CD4-positive, CD25-positive, alpha-beta regulatory T cell (primary cell): ENCODE measurements at places on chromosomes 1 and 21.

GRCh38 chr1:33902486-33903209, 38.8 kb downstream of the HMGB4 start:
- DNase-seq, result no peak

DNA sequence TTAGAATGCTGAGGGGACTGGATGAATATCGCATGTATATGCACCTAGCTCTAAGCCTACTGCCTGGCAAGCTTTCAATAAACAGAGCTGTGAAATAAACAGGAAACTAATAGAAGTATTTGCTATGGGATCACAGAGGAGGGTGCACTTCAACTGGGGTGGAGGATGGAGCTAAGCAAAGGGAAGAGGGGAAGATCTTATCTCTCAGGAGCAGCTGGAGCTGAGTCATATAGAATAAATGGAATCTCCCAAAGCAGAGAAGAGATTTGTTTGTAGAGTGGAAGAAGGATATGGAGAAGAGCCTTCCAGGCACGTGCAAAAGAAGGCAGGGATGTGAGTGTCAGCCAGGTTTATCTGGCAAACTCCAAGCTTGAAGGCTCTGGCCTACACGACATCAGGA, 17.0 kb upstream of the KCNA10 start:
- DNase-seq, result no peak

GRCh38 chr1:194026422-194026821, 840.0 kb upstream of the B3GALT2 start:
- no peak for DNase-seq

DNA sequence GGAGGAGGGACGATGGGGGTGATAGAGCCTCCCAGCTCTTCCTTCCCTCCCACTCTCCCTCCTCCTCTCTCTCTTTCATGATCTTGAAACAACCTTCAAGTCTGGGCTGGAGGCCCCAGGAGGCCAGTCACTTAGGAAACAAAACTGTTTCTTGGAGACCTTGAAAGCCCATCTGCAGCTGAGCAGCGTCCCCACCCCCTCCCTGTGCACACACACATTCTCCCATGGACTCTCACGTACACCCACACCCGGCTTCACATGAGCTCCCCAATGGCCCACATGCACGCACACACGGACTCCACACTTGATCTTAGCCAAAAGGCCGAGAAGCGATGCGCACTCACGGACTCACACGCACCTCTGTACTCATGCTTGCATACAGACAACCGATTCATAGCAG, 3.2 kb upstream of the ATP1A2 start:
- DNase-seq, result no peak

DNA sequence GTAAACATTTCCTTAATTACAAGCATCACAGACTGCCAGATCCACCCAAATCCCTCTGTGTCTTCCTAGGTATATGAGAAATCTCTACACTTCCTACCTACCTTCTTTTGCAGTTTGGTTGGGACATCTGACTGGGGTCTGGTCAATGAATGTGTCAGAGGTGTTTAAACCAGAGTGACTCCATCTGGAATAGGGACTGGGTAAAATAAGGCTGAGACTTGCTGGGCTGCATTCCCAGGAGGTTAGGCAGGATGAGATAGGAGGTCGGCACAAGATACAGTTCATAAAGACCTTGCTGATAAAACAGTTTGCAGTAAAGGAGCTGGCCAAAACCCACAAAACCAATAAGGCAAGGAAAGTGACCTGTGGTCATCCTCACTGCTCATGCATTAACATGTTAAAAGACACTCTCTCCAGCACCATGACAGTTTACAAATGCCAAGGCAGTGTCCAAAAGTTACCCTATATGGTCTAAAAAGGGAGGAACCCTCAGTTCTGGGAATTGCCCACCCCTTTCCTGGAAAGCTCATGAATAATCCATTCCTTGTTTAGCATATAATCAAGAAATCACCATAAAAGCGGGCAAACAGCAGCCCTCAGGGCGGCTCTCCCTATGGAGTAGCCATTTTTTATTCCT, 87.4 kb upstream of the BACE2 start:
- DNase-seq, result no peak

- DNase-seq, result no peak
Measured at GRCh38 chr1:7495962-7496361, 275.1 kb upstream of the VAMP3 start.

DNA sequence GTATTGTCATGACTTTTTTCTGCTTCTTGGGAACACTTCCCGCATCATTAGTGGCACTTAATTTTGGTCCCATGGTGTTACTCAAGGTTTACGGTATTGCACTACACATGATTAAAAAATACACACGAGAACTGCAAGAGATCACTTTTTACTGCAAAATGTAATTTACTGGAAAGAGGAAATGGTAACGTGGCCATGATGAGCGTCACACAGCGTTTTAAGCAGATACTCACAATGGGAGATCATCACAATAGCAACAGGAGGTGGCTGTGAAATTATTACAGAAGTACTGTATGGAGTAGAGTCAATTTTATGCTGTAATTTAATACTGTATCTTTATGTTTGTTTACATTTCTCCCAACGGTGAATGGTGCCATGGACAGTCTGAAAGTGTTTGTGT, 1510.3 kb downstream of the AMY1C start:
- no peak for DNase-seq

DNA sequence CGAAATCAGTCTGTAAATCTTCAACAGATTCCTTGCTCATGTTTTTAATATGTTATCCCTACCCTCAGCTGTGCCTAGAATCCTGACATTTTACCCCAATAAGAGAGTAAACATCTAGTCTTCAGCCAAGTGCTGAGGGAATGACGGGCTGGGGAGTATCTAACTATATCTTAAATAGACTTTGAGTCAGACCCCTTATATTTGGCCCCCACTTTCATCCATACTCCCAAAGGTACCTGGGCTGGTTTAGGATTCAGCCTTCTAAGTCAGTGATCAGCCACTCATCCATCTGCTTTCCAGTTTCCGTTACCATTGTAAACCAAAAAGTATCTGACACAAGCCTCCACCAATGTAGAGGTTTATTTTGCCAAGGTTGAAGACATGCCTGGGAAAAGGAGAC, 36.1 kb upstream of the CNIH3 start:
- DNase-seq, result no peak

- no peak for DNase-seq
Measured at GRCh38 chr1:43509740-43510375, 20.8 kb upstream of the PTPRF start.

- no peak for DNase-seq
Measured at GRCh38 chr1:230112782-230113181, 45.7 kb downstream of the GALNT2 start.

DNA sequence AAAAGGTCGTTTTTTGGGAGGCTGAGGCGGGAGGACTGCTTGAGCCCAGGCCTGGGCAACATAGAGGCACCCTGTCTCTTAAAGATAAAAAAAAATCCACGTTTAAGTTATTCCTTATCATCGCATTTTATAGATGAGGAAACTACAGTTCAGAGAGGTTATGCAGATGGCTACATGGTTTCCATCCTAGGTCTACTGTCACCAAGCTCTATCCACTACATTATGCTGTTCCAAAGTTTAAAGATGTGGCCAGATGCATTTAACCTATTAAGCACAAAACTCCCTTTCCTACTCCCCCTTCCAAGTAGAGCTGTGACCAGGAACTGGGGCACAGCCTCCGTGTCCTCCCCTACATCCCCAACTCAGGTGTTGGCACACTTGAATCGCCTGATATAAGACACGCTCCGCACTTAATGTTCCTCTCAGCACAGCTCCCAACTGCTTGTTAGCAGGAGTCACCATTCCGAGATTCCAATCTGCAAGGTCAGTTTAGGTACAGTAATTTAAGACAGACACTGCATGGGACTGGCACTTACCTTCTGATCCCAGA, 1.3 kb downstream of the TAF5L start:
- DNase-seq, result no peak

DNA sequence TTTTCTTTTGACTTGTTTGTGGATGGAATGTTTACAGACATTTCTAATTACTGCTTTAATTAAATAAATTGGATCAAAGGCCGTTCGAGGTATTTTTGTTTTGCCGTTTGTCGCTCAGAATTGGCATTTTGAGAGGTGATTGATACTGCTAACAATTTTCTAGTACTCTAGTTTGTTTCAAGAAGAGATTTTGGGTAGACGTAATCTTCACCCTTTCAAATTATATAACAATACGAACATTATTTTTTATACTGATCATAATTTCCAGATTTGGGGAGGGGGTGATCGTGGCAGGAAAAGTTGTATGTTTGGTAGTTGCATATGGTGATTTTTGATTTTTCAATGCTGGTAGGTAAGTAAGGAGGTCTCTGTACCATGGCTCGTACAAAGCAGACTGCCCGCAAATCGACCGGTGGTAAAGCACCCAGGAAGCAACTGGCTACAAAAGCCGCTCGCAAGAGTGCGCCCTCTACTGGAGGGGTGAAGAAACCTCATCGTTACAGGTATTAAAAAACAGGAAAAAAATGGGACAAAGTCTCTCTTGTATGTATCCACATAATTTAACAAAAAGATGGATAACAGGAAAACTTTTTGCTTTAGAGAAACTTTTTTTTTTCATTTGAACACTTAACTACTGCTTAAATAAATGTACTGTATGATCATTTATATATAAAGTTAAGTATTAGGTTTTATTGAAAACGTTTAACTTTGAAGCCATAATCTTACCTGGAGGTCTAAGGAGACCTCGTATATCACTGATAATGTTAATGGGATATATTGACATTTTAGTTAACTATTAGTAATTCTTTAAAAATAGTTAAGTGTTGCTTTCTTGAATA, 1.7 kb downstream of the H3-3A start:
- DNase-seq, result peak; percentile 46

GRCh38 chr1:25748531-25749205, 51.3 kb upstream of the SELENON start:
- DNase-seq, result no peak

GRCh38 chr1:96554364-96554763, 167.2 kb upstream of the PTBP2 start:
- no peak for DNase-seq

DNA sequence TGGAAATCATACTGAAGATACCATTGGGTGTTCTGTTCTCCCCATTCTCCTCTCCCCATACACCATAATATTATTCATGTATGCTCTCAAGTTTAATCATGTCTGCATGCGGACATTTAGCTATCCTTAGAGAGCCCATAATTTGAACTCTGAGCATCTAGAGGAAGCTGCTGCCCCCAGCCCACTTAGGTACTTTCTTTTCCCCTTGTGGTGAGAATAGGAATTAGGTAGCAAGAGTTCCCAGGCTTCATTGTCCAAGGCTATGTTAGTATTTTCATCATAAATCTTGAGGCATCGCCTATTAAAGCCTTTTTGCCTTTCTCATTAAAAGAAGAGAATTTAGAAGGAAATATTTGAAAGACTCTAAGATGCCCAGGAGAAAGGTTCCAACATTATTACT, 96.3 kb downstream of the ROR1 start:
- no peak for DNase-seq

DNA sequence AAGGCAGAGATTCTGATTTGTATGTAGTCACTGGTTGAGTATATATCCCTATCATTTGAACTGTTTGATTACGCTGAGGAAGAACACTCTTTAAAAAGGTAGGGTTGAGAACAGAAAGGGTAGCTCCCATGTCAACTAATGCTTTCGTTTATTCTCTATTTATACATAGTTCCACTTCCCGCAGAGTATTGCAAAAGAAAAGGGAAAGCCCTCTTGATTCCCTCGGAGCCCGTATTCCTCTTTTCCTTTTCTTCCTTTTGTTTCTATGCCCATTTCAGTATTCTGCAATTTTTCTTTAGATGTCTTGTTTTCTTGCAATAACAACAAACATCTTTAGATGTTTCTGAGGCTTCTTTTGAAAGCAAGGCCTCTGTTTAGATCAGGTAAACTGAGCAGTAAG, 78.2 kb downstream of the DNTTIP2 start:
- no peak for DNase-seq

DNA sequence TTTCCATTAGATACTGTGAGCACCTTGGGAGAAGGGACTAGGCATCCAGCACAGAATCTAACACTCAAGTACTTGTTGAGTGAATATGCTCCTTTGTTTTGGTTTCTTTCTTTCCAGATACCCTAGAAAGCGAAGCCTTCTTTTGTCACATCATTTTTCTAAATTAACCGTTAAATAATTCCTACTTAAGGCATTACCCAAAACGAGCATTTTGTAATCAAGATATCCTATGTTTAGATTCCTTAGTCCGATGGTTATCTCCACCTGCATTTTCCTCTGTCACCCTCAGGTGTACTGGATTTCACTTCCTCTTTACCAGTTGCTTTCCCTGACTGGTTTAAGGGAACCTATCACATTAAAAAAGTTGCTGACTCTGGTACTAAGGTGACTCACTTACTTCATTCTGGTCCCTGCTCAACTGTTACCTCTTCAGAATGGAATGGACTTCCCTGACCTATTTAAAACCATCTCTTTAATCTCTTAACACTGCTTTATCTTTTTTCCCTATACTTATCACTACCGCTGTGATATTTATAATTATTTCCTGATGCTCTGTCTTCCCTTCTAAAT, 3.2 kb downstream of the B3GALNT2 start:
- no peak for DNase-seq

- DNase-seq, result peak; percentile 82
Measured at GRCh38 chr1:150464422-150464826, 22.8 kb upstream of the TARS2 start.

DNA sequence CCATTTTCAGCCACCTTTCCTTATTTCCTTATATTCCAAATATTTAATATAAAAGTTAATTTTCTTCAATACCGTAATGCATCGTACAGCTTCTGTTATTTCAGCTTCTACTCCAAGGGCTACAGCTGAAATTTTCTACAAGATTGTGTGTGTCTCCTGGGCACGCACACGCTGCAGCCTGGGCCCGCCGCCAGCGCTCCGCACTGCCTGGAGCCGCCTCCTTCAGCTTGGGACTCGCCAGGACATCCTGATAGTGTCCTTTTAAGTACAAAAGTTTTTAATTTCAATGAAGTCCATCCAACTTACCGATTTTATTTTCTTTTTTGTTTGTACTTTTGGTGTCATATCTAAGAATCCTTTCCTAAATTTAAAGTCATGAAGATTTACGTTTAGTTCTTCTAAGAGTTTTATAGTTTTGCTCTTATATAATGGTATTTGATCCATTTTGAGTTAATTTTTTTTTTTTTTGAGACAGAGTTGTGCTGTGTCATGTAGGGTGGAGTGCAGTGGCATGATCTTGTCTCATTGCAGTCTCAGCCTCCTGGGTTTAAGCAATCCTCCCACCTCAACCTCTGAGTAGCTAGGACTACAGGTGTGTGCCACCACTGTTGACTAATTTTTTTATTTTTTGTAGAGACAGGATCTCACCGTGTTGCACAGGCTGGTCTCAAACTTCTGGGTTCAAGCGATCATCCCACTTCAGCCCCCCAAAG, 82.8 kb downstream of the AXDND1 start:
- DNase-seq, result no peak

GRCh38 chr1:56168176-56168575, 411.2 kb downstream of the PLPP3 start:
- no peak for DNase-seq

DNA sequence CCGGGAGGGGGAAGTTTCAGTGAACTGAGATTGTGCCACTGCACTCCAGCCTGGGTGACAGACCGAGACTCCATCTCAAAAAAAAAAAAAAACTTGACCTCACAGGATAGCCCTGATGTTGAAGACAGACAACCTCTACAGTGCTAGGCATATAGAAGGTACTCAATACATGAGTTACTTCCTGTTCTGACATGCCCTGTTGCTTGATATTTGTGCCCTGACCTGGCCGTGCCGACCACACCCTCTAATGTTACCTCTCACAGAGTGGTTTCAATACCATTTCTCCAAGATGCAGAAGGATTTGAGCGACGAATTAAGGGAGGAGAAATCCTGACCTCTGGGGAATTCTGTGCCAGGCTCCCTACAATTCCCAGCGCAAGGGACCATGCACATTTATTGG, 5.2 kb downstream of the PTAFR start:
- DNase-seq, result no peak

- no peak for DNase-seq
Measured at GRCh38 chr1:1437904-1438376, 2.5 kb downstream of the VWA1 start.
